ENCODE measurements at places on chromosomes 16 and 17.

DNA sequence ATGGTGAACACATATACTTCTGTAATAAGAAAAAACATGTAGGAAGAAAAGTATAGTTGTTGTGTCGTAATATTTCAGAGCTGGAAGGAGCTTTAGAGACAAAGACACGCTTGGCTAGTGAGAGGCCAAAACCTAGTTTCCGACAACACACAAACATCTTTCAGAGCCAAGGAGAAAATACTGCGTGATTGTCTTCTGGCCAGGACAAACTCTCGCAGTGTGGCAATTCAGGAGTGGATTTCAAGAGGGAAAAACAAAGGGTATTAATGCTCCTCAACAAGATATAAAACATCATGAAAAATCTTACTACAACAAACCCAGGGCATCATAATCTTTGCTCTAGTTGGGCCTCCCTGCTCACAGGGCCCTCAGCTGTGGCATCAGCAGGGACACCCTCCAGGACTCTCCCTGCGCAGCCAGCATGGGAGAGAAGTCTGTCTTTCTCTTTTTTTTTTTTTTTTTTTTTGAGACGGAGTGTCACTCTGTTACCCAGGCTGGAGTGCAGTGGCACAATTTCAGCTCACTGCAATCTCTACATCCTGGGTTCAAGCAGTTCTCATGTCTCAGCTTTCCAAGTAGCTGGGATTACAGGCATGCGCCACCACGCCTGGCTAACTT lies 66.4 kb downstream of the CYB5B start:
- no peak for DNase-seq

- DNase-seq, result no peak
These were observed 57.6 kb downstream of the SYT17 start for GRCh38 chr16:19225651-19226050.

DNA sequence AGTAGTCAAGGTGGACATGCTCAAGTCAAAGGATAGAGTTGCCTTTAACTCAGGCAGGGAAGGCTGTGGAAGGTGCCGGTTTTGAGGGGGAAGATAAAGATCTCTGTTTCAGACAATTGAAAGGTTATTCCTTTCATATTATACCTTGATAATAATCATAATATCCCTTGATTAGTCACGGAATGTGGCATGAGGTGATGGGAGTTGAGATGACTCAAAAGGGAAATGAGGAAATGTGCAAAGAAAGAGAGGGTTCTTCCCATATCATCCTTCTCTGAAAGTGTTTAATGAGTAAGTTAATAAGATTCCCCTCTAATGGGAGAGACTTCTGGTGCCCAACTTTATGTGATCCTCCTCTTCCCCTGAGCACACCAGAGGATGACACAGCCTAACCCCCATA lies 43.1 kb upstream of the HS3ST2 start:
- DNase-seq, result no peak

GRCh38 chr17:66724581-66725341 lies 110.2 kb upstream of the CACNG5 start:
- DNase-seq, result no peak

GRCh38 chr16:27526180-27526579 lies 23.5 kb downstream of the GTF3C1 start:
- no peak for DNase-seq

GRCh38 chr16:10256784-10257641 lies 74.8 kb upstream of the GRIN2A start:
- peak; percentile 21 for DNase-seq

DNA sequence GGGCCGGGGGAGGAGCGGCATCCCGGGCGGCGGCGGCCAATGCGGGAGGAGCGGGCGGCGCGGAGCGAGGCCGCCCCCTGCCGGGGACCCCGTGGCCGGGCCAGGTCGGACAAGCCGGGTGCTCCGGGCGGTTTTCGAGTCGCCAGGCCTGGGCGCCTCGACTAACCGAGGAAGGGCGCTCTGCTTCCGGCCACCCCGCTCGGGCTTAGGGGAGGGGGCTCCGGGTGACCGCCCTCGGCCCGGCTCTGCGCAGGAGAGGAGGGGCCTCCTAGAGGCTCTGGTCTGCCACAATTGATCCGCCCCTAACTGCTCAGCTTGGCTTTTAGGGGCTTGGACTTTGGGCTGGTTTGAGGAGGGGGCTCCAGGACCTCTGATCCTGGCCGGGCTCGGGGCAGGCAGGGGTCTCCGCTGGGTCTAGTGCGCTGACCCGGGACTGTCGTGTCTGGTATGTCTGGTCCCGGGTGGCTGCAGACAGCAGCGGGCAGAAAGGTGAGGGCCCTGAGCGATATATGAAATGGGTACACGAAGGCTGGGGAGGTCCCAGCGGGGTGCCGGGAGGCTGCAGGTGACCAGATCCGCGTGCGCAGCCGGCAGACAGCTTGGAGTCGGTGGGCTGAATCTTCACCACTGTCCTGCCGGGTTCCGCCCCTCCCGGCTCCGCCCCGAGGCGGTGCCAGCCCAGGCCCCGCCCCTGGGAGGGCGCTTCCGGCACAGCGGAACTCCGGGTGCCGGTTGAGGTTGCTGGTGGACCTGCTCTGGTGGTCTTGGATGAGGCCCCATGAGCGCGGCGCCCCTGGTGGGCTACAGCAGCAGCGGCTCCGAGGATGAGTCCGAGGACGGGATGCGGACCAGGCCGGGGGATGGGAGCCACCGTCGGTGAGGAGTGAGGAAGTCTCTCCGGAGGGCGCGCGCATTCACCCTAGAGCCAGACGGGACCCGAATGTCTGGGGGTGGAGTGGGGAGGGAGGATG lies at the start of gene USB1:
Gene USB1 (plus strand): TSS at position 702 of the 971 bp plus-strand sequence. CDS start 77 bp downstream, at position 779.
- DNase-seq, result no peak

- no peak for DNase-seq
These were observed 20.1 kb downstream of the RAB40B start for GRCh38 chr17:82678265-82678891.

- DNase-seq, result no peak
These were observed 4.0 kb downstream of the GLOD4 start for GRCh38 chr17:778096-778495.

GRCh38 chr16:52912565-52913173 lies 140.0 kb downstream of the CHD9NB start:
- no peak for DNase-seq

DNA sequence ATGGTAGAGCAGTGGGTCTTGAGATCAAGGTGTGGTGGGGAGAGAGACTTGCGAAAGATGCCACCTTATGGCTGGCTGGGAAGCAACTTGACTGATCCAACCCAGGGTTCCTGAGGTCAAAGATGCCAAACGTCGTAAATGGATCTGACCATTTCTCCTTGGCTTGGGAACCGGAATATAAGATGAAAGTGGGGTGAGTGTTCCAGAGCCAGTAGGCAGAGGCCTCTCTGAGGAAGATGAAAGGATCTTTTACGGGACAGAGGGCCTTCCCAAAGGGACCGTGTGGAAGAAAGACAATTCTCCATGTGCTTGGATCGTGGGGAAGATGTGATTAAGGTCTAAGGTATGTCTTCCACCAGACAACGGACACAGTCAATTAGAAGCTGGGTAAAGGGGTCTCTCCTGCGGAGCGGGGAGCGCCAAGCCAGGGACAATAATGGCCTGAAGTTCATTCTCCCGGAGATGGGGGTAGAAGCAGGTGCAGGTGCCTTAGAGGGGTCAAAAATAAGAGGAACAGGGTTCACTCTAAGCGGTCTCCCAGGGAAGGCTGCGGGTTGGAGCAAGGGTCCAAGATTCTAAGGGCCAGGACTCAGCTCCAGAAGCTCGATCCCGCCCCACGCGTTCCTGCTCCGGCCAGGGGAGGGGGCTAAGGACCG lies 800 bp downstream of the FXR2 start:
- DNase-seq, result no peak

DNA sequence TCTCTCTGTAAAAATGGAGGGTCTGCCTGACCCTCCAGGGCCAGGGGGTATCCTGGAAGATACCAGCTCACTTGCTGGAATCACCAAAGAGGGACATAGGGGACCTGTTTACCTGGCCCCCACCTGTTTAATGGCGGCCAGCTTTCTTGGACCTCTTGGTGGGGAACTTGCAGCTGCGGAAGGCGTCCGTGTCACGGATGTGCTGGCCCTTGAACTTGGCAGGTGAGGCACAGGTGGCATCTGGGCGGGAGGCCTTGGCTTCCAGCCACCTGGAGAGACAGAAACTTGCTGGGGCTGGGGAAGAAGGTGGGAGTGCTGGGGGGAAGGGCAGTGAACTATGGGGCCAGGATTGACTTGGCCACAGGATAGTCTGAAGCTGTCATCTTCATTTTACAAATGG lies 3.5 kb downstream of the CHAD start:
- no peak for DNase-seq

DNA sequence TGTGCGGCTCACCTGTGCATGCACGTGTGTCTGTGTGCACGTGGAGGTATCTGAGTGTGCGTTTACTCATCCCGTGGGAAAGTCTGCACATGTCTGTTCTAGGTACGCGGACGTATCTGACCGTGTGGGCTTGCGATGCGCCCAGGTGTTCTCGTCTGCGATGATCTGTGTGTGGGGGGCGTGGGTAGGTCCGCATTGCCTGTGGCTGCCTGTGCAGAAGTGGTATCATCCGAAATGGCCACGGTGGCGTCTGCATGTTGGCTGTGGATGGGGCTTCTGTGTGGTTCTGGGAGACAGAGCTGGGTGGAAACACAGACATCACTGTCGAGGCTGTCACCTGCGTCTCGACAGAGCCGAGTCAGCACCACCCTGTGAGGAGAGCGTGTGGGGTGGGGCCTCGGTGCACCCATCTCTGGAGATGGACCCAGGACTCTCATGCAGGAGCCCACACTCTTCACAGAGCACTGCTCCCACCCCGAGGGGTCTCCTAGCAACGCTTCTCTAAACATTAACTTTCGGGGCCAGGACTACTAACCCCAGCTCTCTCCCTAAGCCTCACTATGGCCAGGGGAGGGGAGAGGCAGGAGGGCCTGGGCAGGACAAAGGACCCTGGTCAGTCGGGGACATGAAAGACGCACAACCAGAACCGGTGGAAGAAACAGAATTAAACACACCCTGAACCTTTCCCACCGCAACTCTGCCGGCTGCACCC lies 8.4 kb downstream of the DPEP1 start:
- no peak for DNase-seq

- no peak for DNase-seq
These were observed 76.6 kb downstream of the BMERB1 start for GRCh38 chr16:15510992-15511391.

DNA sequence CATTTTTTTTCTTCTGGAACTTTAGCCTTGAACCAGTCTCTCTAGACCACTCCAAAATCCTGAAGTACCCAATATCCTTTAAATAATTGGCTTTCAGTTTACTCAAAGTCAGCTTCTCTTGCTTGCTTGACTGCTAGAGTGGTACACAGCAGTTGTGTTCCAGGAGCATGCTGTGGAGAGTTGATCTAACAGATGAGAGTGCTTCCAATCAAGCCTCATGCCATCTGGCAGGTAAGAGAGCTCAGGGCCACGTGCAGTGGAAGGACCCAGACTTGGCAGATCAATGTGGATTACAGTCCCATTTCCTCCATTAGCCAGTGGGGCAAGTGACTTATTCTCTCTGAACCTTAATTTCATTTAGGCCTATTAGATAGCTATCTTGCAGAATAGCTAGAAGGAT lies 15.7 kb downstream of the CNEP1R1 start:
- no peak for DNase-seq

DNA sequence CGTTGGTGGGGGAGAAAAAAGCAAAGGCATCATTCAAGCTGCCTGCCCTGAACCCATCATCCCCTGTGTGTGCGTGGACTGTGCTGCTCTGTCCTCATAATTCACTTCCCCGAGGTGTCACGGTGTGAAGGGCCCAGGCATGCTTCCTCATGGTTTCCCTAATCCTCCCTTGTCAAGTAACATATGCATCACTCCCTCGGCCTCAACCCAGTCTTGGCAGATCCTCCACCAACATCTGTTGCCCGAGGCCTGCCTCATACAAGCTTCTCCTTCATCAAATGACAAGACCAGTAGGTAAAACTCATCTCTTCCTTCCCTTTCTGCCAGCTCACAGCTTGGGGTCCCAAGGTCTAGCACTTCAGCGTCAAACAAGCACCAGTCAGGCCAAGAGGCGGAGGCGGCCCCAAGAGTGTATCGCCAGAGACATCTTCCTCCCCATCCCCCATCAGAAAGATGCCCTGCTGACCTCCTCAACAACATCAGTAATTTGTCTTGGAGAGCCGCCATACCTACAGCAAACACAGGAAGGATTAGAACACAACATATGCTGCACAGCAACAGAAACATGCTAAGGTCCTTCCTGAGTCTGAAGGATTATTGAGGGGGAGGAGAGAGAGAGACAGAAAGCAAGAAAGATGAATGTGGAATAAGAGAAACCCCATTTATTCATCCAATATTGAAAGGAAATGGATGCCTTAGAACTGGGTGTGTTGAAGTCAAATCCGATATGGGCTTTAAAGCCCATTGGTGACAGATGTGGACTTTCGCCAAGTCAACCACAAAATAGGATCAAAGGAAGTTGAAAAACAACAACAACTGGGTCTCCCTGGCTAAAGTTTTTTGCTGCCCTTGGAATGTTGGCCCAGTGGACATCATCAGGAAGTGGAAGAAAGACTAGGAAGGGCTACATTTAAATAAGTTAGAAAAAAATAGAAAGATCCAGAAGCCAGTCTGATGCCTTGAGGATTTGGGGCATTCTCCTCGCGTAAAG lies 38.4 kb downstream of the SOX9 start:
- DNase-seq, result no peak

- no peak for DNase-seq
These were observed 1.1 kb upstream of the HAPSTR1 start for GRCh38 chr16:9090101-9090959.

- DNase-seq, result no peak
These were observed 6.3 kb downstream of the SLC25A39 start for GRCh38 chr17:44318077-44318892.

DNA sequence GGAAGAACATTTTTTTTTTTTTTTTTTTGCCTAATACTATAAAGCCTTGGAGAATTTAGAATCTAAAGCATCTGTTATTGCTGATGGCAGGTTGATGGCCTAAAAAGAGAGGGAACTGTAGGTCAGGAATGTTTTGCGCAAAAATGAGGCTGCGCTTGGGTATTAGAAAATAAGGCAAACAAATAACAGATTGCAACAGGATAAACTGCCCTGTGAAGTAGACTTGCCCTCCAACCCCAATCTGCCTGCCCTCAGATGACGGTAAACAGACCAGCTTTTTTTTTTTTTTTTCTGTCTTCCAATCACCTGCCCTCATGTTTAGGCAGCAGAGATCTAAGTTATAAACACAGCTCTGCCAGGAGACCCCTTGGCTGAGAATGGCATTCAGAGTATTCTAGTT lies 3.8 kb upstream of the DHX8 start:
- DNase-seq, result no peak

- no peak for DNase-seq
These were observed 3.1 kb upstream of the KRT36 start for GRCh38 chr17:41492771-41493170.

- DNase-seq, result no peak
These were observed 34.9 kb downstream of the NUP93 start for GRCh38 chr16:56764835-56765234.

GRCh38 chr17:35414247-35414646 lies 18.1 kb downstream of the SLFN12 start:
- no peak for DNase-seq

DNA sequence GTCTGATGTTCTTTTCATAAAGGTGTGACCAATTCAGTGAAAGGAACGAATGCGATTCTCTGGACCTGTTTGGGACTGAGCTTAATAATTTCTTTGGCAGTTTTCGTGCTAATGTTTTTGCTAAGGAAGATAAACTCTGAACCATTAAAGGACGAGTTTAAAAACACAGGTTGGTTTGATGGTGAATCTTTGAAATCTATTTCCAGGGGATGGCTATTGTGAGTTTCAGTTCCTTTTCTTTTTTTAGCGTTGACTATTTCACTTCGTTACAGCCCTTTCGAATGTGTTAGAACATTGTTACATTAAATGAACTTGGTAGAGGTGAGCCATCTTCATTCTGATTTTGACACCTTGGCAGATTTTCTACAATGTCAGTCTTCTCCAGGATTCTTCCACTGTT lies 1.2 kb downstream of the TNFRSF17 start:
- DNase-seq, result no peak

GRCh38 chr17:27797390-27798091 lies 2.8 kb downstream of the NOS2 start:
- no peak for DNase-seq

Data from activated CD8-positive, alpha-beta memory T cell treated with anti-CD3 and anti-CD28 coated beads for 1 hour (primary cell).